T-helper 2 cell treated with Interferon-gamma antibody and Interleukin-4, amounts not matched to agents 5 μg/mL and 100 μg/mL, for 36 hours (primary cell): ENCODE measurements at places on chromosomes 2 and 18.

DNA sequence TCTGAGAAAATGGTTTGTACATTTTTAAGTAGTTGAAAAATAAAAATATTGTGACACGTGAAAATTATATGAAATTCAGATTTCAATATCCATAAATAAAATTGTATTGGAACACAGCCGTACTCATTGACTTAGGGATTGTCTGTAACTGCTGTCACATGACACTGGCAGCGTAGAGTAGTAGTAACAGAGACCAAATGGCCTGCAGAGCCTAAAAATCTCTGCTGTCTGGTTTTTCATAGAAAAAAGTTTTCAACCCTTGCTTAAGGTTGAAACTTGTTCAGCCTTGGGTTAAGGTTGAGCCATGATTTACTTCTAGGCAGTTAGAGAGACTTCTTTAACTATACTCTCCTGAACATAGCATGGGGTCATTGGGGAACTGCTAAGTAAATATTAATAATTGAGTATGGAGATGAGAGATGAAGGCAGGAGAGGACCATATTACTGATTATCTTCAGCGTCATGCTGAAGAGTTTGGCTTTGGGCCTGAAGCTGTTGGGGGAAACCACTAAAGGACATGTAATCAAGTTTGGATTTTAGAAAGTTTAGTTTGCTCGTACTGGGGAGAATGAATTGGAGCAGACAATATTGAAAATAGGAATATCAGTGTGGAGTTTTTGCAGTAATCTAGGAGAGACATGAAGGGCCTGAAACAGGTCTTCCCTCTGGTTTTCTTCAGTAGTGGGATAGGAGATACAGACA lies 16.2 kb downstream of the EML4 start:
- DNase-seq, result no peak

- no peak for DNase-seq
These were observed 56.9 kb downstream of the SMAD7 start for GRCh38 chr18:48893608-48894600.

GRCh38 chr18:48905513-48905912 lies 45.3 kb downstream of the SMAD7 start:
- no peak for DNase-seq

DNA sequence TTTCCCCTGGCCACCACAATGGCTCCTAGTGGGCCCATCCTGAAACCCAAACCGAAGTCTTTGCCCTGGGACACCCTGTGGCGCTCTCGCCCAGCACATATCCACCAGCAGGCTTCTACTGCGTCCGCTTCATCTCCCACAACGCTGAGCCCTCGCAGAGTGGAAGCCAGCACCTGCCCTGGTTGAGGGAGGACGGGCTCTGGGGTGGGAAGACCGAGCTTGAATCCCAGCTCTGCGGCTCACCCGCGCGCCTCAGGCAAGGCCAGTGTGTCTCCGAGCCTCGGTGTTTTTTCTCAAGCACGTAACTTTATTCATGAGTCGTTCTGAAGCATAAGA lies 15.6 kb downstream of the KLF11 start:
- no peak for DNase-seq

DNA sequence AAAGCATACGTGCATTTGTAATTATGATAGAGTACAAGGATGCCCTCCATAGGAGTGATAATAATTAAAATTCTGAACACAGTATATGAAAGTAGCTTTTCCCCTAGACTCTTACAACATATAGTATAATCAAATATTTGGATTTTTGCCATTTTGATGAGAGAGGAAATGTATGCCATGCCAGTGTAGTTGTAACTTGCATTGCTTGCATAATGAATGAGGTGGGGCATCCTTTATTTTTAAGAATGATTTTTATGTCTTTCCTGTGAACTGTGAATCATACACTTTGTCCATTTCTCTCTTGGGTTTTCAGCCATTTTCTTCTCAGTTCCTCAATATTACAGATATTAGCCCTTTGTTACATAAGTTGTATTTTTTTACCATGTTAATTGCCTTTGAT lies 197.5 kb downstream of the SCG2 start:
- no peak for DNase-seq

- no peak for DNase-seq
These were observed 77.9 kb downstream of the CABLES1 start for GRCh38 chr18:23213200-23213599.

GRCh38 chr2:170038734-170039133 lies 139.2 kb upstream of the MYO3B start:
- DNase-seq, result no peak

- no peak for DNase-seq
These were observed 1.6 kb upstream of the STK17B start for GRCh38 chr2:196172951-196173350.

GRCh38 chr2:44957656-44958327 lies 16.3 kb downstream of the SIX3 start:
- DNase-seq, result no peak

DNA sequence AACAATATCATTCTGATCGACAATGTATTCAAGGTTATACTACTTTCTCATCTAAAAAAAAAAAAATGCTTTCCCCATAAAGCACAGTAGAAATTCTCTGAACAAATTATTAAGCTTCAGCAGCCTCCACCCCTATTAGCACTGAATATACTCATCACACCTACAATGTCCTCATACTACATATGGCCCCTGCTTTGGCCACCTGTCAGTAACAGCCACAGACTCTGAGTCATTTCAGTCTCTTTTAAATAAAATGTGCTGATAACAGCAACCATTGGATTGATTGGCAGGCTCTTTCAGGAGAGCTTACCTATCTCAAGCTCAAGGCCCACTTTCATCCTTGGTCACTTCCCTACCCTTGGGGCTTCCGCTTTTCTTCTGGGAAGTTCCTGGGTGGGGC lies 236.7 kb downstream of the TMX3 start:
- DNase-seq, result no peak

DNA sequence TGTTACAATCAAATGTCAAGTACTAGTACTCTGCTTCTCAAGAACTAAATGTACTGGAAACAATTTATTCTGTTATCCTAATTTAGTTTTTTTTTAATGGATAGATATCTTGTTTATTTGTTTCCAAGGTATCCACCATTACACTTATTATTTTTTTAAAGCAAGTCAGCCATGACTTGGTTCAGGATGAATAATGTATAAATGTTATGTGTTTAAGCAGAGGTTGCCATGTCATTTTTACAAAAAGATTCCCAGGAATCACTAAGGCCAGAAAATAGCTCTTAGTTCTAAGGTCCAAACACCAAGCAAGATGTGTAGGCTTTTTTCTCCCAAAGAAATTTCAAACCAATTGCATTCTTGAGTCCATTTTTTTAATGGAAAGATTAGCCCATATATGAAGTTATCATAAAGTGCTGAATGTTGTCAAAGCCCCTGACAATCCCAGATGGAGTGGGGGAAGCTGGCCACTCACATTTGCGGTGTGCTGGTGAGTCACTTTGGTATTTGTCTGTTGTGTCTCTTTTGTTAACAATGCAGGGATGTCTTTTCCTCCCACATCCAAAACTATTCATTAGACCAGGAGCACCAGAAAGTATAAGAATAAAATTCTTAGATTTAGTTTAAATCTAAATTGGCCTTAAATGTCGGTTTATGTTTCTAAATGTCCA lies 158.9 kb downstream of the COL6A3 start:
- DNase-seq, result no peak

DNA sequence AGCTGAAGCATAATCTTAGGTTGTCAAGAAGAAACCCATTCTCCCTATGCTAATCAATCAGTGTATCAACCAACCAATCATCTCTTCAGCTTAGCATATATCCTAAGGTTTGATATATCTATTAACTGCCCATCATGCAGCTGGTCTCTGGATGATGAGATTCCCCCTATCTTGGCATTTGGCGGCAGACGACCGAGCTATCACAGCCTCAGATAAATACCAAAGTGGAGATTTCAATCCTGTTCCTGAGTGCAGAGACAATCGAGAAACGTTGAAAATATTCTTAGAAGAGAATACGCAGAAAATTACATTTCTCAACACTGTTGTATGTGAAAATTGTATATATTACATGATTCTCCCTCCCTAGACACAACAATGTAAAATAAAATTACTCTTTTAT lies 259.0 kb upstream of the SIX3 start:
- DNase-seq, result no peak

GRCh38 chr2:216318521-216318874 lies 53.8 kb downstream of the MARCHF4 start:
- DNase-seq, result no peak

- no peak for DNase-seq
These were observed 173.5 kb upstream of the EPB41L3 start for GRCh38 chr18:5717256-5717655.

DNA sequence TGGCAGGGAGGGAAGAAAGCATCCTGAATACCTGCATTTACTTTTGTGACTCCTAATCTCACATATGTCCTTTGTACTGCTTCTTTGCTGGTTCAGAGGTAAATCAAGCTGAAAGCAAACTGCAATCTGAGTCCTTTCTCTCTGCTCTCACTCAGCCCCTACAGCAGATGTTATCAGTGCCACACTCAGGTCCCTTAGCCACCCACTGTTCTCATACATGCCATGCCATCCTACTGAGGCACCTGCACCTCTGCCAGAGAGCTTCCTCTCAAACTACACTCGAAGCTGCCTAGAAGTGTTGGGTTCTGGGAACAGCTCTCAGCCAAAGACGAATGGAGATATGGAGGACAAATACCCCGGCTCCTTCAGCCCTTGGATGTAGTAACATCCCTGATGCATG lies 244.5 kb downstream of the TXNL1 start:
- no peak for DNase-seq

GRCh38 chr2:46538393-46538792 lies 59.0 kb downstream of the TMEM247 start:
- DNase-seq, result no peak

GRCh38 chr18:79884294-79884962 lies 67.0 kb downstream of the SLC66A2 start:
- DNase-seq, result no peak
